ENCODE measurements at places on chromosomes 2 and 18.
A peak's percentile ranks its signal among the peaks of the same experiment; 100 is the strongest.

- DNase-seq: peak; percentile 51
These were observed 68.3 kb downstream of the MRO start for GRCh38 chr18:50751490-50751889.

DNA sequence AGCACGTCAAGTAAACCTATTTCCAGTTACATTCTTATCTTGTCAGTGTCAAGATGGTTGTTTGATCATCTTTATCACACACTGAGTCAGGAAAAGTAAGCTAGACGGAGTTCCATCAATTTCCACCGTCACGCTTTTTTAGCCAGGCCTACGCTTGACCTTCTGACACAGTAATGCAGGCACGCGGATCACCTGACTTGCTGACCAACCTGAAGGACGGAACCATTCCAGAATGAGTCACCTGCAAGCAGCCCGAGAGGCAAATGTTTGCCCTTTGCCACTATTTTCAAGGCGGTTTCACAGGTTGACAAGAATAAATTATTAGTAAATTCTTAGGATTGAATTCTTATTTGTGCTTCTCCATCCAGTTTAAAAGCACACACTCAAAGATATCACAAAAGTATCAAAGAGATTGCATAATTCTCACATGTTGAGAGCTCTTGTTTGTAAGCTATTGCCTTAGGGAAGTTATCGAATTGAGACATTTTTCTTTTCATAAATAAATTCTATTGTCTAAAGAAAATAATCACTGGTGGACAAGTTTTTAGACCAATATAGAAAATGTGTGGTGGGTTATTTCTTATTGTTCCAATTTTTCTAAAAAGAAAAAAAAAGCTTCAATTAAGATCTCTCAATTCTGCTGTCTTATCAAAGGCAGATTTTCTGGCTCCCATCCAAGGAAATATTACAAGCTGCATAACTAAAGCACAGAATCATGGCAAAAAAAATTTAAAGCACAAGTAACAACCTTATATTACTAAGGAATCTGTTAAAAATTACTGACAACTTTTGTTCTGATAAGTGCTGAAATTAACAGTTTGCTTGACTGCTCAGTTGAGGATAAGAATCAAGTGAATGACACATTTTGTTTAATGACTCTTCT is 31.9 kb downstream of the UXS1 start:
- DNase-seq: no peak

DNA sequence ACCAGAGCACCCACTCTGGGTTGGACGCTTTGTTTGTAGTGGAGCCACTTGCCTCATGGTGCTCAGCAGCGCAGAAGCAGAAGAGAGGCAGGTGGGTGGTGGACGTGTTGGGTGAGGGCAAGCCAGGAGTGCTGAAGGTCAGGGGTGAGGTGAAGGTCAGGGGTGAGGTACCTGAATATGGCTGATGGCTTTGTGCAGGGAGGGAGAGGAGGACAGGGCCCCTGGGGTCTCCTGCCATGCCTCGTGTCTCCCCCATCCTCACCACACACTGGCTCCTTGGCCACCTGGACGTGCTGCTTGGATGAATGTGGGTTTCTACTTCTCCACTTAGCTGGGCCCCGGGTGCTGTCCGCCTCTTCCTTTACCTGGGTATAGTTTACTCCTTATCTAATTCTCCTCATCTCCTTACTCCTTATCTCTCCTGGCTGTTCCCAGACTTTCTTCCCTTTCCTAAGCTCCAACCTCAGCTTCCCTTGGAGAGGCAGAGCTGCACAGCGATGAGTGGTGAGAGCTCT is 68.1 kb downstream of the DYSF start:
- no peak for DNase-seq

- DNase-seq: no peak
These were observed 126.0 kb downstream of the GLI2 start for GRCh38 chr2:120861576-120862191.

GRCh38 chr2:17620841-17621240 is 80.3 kb downstream of the VSNL1 start:
- DNase-seq: no peak

GRCh38 chr2:186256540-186256939 is 229.5 kb upstream of the ZC3H15 start:
- peak; percentile 7 for DNase-seq

GRCh38 chr2:239212121-239212928 is 188.5 kb downstream of the HDAC4 start:
- DNase-seq: no peak

DNA sequence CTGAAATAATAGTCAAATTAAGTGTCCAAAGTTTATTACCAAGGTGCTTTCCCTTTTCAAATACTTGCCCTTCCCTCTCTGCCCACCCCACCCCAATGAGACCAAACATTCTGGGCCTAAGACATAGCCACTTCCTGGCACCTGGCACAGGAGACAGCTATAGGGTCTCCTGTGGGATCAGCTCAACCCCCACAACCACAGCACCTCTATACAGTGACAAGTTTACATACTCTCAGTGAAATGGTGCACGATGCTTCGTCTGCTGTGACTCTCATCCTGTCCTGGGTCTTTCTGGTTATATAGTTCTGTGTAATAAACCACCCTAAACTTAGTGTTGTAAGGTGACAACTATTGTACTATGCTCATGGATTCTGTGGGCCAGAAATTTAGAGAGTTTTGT is 466.2 kb downstream of the FBXO15 start:
- no peak for DNase-seq

DNA sequence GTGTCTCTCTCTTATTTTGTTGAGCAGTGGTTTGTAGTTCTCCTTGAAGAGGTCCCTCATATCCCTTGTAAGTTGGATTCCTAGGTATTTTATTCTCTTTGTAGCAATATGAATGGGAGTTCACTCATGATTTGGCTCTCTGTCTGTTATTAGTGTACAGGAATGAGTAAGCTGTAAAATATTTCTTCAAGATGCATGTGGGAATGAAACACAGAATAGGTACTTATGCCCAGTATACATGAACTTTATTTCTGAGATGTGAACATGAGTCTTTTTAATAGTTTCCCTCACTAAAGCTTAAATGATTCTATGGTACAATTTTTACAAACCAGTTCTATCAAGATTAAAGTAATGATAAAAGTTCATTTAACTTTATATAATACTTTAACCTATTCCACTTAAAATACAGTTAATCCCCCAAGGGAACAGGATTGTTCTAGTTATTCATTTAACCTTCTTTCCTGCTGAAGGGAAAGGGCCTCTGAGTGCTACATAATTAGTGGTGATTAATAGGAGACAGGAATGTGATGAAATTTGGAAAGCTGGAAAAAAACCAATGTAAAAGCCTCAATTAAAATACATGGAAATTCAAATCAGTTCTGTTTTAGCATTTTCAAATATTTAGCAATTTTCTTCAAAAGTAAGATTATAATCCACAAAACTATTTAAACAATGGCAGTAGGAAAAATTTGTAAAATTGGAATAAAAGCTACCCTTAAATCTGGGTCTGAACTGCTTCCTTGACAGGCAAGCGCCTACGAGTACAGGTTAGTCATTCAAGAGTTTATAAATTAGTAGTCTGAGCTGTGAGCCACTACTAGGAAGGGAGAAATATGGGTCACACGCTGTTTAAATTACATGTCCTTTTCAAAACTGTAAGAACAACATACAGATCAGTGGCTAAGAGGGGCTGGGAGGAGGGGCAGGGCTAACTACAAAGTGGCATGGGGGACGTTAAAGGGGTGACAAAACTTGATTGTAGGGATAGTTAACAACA is 28.9 kb downstream of the SPIRE1 start:
- DNase-seq: no peak

GRCh38 chr2:109134741-109135358 is 5.8 kb downstream of the SH3RF3 start:
- no peak for DNase-seq

DNA sequence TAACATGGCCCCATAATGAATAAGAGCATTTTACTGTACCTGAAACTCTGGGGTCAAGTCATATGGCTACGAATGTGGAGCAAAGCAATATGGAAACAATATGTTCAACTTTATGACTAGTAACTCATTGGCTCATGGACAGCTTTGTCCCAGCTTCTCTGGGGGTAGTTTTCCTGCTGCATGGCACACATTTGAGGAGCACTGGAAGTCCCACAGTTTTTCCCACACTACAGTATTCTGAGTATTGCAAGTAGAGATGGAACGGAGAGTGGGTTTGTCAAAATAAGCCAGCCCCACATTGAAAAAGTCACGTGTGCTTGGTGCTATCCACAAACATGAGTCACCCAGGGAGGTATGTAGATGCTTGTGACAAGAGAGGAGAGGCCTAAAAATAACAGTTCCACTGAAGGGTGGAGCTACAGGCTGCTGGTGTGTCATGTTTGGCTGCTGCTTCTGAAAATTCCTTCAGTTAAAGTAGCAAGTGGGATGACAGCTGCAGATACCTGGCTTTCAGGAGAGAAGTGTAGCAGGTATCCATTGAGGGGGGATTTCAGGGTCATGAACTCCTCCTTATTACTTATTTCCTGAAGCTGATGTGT is 48.2 kb upstream of the CTAGE1 start:
- no peak for DNase-seq

DNA sequence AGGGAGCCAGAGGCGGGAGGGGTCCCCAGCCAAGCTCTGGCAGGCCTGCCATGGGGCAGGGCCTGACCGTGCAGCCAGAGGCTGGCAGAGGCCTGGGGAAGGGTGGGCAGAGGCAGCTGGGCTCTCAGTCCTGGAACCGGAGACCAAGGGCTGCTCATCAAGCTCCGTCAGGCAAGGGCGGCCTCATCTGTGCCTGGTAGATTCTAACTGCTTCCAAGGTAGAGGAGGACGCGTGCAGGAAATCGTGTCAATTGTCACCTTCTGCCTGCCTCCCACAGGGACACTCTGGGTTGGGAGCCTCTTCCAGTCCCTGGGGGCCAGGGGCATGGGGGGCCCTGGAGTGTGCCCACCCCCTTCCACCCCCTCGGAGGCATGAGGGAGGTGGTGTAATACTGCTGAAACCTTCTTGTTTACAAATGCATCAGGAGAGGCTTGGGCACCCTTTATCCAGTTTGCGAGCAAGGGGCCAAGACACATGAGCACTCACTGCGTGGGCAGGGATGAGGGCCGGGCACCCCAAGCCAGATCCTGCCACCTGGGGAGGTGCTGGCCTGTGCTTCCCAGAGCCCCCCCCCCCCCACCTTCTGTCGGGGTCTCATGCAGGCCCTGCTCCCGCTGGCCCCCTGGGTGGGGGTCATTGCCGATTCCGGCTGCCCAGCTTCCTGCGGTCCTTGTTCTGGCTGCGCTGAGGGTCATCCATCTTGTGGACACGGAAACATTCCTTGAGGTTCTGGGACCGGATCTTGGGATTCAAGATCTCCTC is 9.0 kb downstream of the SNORC start:
- DNase-seq: no peak

GRCh38 chr2:229725716-229726574 is 11.6 kb upstream of the DNER start:
- no peak for DNase-seq

DNA sequence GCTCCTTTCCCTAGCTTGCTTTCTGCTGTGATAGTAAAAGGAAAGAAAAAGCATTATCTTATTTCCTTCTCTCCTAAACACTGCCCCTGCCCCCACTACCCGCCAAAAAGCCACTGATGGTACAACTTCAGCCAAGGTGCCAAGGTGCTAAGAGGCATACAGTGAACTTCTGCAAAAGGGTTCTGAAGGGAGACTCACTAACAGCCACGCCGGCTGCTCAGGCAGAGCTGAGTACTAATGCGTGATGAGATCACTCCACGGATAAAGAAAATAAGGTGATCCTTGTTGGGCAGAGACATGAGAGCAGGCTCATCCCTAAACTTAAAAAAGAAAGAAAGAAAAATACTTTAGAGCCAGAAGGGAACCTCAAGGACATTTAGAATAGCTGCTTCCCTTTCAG is 60.5 kb upstream of the PXDN start:
- DNase-seq: no peak

- DNase-seq: no peak
These were observed 263.0 kb downstream of the ZNF516 start for GRCh38 chr18:76232010-76232409.

DNA sequence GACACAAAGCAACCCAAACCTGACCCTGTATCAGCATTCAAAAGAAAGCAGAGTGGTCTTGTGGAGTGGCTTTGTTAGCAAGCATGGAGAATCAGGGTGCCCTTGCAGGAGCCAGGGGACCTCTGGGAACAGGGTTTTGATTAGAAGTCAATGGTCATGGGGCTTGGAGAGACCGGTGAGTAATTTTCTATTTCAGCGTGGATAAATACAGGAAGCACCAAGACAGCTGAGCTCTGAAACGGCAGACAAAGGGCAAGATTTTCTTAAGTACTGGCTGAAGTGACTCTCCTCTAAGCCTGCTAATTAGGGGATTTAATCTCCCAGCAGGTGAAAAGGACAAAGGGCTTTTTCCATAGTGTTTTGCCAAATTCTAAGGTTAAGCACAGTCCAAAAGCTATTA is 78.0 kb upstream of the GAREM1 start:
- peak; percentile 96 for DNase-seq

- DNase-seq: no peak
These were observed 28.3 kb downstream of the ANXA4 start for GRCh38 chr2:69770193-69770702.

GRCh38 chr2:68561372-68561771 is 82.0 kb upstream of the PROKR1 start:
- DNase-seq: no peak

DNA sequence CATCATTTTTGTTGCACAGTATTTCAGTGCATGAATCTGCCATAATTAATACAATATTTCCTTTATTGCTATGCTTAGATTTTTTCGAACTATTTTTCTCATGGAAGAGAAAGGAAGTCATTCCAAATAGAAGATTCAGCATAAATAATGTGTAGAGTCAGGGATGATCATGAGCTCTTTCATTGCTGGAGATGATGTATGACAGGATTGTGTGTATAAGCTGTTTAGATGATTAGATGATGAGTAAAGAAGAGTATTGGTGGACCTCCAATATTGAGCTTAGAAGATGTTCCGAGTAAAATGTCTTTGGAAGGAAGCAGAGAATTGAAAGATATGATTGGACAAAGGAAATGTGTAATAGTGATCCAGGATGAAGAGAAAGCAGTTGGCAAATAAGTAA is 364.5 kb downstream of the PARD3B start:
- no peak for DNase-seq

DNA sequence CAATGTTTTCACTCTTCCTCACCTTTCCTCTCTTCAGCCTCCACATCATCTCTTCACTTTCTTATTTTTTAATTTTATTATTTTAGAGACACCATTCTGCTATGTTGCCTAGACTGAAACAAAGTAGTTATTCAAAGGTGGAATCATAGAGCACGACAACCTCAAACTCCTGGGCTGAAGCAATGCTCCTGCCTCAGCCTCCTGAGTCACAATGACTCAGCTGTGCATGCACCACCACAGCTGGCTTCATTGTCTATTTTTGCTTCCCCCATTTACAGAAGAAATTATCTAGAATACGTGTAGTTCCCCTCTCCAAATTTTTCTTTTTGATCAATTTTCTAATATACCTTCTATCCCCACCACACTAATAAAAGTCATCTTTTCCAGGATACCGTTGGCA is 911.5 kb upstream of the SOX11 start:
- DNase-seq: no peak

DNA sequence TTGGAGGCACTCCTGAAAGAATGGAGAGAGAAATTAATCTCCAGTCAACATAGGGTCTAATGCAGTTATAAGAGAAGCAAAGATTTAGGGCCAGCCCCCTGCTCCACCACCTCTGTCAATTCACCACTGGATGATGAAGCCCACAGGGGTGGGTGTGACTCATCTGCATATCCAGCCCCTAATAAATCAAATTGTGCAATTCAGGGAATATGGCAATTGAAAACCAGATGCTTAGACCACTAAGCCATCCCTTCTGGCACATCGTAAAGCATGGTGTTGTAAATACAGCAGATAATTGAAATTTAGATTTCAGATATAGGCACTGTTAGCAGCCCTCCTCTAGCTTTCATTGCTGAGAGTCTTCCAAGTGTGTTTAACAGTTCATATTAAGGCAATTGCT is 541.4 kb downstream of the PARD3B start:
- DNase-seq: no peak
